ENCODE measurements at places on chromosomes 16 and 17. TPM values are rescaled to one million over a fixed set of nuclear protein-coding genes. Genes with fewer than 3 reads are reported as not detected.

The ZNF597 gene
- polyA plus RNA-seq, result 0.78 TPM

The BTBD17 gene
- not detected for polyA plus RNA-seq

The CDH1 gene
- polyA plus RNA-seq, result 62.2 TPM

The AANAT gene
- not detected for polyA plus RNA-seq

The CA5A gene
- not detected for polyA plus RNA-seq

The TOX3 gene
- polyA plus RNA-seq, result 9.8 TPM

The GGT6 gene
- polyA plus RNA-seq, result 4.4 TPM

The TMEM107 gene
- polyA plus RNA-seq, result 6.3 TPM

The ATXN7L3 gene
- polyA plus RNA-seq, result 29.9 TPM

The COX6A2 gene
- polyA plus RNA-seq, result not detected

The TBCD gene
- polyA plus RNA-seq, result 110 TPM

The SMIM5 gene
- 5.9 TPM for polyA plus RNA-seq

The NEUROD2 gene
- 0.25 TPM for polyA plus RNA-seq

The PRM1 gene
- not detected for polyA plus RNA-seq

The SEPTIN12 gene
- polyA plus RNA-seq, result not detected

The IRF8 gene
- polyA plus RNA-seq, result 5.2 TPM

- DNase-seq, result no peak
These were observed 29.0 kb downstream of the RBBP6 start for GRCh38 chr16:24568392-24568791.

- peak; percentile 9 for DNase-seq
These were observed 10.2 kb downstream of the CACNB1 start for GRCh38 chr17:39187152-39187830.

DNA sequence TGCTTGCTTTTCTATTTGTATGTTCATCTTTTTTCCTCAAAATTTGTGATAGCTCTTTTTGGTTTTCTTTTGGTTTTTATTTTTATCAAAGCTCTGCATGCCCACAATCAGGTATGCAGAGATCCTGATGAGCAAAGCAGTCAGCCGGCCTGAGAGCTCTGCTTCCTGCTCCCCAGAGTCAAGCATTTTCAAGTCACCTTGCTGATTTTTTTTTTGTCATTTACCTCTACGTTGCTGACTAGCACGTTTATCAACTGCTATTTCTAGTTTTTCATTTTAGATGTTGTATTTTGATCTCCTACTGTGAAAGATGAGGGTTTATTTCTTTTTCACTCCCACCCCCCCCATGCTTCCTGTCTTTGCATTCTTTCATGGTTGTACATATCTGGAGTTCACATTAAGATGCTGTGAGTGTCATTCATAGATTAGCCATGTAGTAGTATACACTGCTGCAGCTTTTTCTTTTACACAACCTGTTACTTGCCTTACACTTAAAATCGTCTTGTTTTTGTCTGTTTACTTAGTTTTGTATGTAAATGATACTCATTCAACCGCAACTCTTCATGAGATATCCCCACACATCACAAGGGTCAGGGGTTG, 196.2 kb downstream of the LGALS9B start:
- DNase-seq, result no peak

- no peak for DNase-seq
These were observed 47.4 kb downstream of the KATNIP start for GRCh38 chr16:27597361-27597760.

GRCh38 chr17:80168371-80168770, 1.5 kb upstream of the CARD14 start:
- DNase-seq, result no peak

- DNase-seq, result no peak
These were observed 40.7 kb upstream of the GPR139 start for GRCh38 chr16:20114356-20114755.

DNA sequence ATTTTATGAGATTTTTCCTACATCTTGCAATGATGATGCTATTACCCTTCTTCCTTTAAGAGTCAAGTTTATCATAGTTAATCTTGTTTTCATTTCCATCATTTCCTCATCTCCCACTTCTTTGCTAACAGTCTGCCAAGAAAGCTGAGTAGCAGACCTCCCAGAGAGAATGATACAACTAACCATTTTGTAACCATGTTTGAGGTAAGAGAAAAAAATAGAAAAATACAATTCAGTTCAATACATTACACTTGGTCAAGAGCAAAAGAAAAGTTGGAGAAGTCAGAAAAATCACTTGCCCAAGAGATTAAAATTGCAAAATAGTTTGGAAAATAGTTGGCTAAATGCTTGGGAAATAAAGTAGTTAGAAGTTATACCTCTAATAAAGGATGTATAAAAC, 154.4 kb downstream of the ABCA8 start:
- no peak for DNase-seq

- no peak for DNase-seq
These were observed 92.6 kb downstream of the RPTOR start for GRCh38 chr17:80637048-80637781.

DNA sequence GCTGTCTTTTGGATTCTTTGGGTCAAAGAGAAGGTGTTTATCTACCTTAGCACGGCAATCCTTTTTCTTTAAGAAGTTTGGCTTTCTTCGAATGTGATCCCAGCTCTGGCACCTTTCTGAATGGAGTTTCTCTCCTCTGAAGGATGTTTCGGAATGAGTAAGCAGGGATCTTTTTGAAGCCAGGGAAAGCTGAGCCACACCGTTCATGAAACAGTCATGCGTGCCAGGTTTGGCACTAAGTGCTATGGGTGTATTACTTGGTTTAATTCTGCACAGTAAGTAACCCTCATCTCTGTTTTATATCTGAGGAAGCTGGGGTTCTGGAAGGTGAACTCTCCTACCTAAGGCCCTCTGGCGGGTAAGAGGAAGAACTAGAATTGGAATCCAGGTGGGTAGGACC, 234.5 kb downstream of the NTN1 start:
- no peak for DNase-seq

GRCh38 chr17:7830616-7831015, 3.4 kb upstream of the KDM6B start:
- no peak for DNase-seq

GRCh38 chr16:48011878-48012658, 143.7 kb downstream of the ABCC12 start:
- DNase-seq, result no peak

- peak; percentile 92 for DNase-seq
These were observed 6.8 kb upstream of the NOTUM start for GRCh38 chr17:81967533-81968395.

DNA sequence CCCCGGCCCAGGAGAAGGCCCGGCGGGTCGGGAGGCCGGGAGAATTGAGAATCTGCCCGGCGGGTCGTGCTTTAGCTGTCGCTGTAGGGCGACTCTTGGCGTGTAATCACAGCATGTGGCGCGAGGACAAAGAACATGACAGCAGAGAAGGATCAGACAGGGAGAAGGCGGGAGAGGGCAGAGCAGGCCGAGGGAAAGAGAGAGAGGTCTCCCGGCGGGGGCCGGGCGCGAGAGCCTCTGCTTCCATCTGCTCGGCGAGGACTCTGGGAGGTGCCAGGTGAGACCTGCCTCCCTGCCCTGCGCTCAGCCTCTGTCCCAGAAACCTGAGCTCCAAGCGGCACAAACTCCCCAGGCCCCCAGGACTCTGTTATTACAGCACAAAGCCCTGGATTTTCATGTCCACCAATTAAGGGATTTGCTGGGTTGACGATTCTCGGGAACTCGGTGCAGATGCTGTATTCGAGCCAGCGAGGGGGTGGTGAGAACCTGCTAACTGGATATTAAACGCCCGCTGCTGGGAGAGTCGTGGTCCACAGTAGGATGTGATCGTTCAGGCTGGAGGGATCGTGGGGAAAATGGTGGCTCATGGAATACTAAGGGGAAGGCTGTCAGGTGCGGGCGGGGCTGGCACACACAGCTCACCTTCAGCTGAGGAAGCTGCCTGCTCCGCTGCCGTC, 172.0 kb upstream of the CIBAR2 start:
- no peak for DNase-seq

DNA sequence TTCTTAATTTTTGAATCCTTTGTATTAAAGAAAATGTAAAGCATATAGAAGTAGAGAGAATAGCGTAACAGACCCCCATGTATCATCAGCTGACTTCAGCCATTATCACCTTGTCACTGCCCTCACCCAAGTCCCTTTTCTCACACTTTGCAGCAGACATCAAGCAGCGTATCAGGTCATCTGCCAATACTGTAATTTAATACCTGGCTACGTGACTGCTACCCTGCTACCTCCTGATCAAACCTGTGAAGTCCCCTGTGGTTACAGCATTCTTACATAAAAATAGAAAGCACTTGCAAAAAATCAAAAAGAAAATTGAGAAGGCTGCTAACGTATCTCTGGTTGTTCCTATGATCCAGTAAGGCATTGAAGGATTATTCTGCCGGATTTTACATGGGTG, 96.4 kb downstream of the PLCG2 start:
- DNase-seq, result no peak

- DNase-seq, result no peak
These were observed 54.1 kb downstream of the VAT1L start for GRCh38 chr16:77842468-77842867.

- peak; percentile 63 for DNase-seq
These were observed 20.7 kb downstream of the TRAP1 start for GRCh38 chr16:3696425-3697218.

DNA sequence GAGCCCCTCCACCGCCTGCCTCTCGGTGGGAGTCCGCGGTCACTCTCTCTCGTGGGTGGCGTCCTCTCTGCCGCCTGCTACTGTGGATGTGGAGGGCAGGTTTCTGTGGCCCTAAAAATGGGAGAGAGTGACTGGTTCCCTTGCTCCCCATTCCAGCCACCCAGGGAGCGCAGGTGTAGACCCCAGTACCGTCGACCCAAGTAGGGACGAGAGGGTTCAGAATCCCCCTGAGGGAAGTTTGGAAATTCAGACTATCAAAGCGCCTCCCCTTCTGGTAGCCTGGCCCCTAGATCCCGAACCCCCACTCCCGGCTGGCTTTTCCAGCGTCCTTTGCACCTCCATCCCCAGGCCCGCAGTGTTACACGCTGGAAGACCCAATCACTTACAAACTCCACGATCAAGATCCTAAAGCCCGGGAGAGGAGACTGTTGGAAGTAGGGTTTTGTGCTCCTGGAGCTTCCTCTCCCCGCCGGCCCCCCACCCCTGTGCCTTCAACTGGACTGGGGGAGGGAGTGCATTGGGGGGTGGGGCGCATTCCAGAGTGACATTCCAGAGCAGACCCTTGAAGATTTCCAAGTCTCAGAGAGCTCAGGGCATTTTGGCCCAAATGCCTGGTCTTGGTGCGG, 991 bp downstream of the GPRC5C start:
- peak; percentile 64 for DNase-seq

DNA sequence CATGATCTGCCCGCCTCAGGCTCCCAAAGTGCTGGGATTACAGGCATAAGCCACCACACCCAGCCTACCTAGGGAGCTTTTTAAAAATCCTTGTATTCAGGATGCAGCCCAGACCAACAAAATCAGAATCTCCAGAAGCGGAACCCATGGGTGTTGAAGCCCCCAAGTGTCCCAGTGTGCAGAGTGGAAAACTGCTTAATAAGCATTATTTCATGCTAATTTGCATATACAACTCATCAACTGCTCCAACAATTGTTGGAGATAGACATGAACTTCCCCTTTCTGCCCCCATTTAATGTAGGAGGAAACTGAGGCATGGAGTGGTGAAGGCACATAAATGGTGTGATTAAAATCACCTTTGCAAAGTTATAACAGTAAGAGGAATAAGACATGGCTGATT, 84.3 kb upstream of the C16orf82 start:
- no peak for DNase-seq

DNA sequence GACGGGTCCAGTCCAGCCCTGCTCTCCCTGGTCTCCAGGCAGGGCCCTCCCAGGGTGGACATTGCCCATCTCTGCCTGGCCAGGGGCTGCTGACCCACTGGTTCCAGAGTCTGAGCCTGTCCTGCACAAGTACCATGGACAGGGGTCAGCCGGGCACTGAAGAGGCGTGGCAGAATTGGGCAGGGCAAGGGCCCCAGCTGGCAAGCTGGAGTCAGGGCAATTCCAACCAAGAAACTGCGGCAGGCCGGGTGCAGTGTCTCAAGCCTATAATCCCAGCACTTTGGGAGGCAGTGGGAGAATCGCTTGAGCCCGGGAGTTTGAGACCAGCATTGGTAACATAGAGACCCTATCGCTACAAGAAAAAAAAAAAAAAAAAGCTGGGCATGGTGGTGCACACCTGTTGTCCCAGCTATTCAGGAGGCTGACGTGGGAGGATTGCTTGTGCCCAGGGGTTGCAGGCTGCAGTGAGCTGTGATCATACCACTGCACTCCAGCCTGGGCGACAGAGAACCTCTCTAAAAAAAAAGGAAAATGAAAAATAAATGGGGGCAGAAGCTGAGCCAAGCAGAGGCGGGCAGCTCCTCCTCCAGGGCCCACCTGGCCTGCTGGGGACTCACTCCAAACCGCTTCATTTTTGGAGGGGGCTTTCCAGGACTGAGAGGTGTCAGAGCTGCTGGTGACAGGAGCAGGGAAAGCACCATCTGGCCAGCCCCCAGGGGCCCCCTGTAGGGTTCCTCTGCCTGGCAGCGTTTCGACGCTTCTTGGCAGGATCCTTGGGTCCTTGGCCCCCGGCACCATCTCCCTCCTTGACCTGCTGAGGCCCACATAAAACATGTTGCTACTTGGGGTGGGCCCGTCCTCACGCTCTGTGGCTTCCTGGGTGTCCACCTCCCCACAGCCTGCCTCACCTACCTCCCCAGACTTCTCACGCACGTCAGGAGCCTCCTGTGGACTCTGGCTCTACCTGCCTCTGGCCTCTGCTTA, 2.9 kb upstream of the MAFG start:
- DNase-seq, result no peak

DNA sequence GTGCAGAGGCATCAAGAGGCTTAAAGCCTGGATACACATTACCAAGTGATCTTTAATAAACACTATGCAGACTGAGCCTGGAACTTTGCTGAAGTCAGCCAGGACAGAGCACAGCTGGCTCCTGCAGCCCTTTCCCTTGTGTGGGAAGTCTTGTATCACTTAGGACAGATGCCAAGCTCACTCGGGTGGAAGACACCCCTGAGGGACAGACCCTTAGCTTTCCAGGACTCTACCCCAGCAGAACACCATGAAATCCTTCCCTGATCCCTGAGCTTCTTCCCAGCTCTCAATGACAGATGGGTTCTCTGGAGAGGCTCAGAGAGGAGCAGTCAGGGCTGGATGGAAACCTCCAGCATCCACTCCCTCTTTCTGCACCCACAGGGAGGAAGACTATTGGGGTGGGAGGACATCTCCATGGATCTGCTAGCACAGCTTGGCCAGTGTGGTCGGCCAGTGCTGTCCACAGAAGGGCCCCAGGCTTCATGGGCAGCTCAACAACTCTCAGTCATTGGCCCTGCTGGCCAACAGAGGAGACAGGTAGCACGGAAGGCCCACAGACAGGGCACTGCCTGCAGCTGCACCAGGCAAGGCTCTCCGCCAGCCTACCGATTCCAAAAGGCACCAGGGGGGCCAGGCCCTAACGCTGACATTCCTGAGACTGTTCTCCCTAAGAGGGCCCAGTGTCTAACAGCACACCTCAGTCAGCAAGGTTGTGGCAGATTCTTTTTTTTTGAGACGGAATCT, 15.9 kb downstream of the RAB5C start:
- no peak for DNase-seq

- DNase-seq, result peak; percentile 49
These were observed 9.8 kb downstream of the TMEM208 start for GRCh38 chr16:67236563-67237395.

GRCh38 chr17:40168262-40168832, 8.9 kb upstream of the RAPGEFL1 start:
- DNase-seq, result peak; percentile 49

GRCh38 chr16:86505185-86505898, 5.0 kb upstream of the FOXF1 start:
- no peak for DNase-seq

- no peak for DNase-seq
These were observed 26.0 kb downstream of the ERCC4 start for GRCh38 chr16:13945744-13946485.

Data from stomach (tissue), 19 donors.